ENCODE measurements at places on chromosomes 4 and X. TPM values are rescaled to one million over a fixed set of nuclear protein-coding genes. Genes with fewer than 3 reads are reported as not detected.

DNA sequence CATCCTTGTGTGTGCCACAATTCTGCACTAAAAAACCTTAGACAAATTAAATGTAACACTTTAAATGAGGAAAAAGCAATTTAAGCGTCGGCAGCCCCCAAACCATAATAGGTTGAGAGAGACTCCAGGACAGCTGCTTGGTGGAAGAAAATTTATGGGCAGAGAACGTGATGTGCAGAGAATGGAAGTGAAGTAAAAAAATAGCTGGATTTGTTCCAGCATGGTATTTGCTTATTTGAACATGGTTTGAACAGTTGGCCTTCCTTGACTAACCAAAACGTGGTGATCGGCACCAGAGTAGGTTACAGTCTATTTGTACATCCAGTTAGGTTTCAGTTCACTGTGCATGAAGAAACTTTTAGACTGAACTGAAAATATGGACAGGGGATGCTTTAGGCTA, 343.0 kb upstream of the CPEB2 start:
- no peak for ATAC-seq

DNA sequence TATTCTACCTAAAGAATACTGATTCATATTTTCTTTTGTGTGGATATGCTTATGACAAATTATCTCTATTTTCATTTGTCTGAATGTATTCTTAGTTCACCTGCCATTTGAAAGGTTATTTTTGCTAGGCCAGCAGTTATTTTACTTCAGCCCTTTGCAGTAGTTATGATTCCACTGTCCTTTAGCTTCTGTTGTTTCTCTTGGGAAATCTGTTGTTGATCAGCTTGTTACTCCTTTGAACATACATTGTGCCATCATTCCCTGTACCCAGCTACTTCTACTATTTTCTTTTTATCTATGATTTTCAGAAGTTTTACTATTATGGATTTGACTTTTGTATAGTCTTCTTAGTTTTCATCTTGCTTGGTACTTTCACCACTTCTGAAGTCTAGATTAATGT, 37.2 kb downstream of the RBM46 start:
- ATAC-seq, result no peak

The PHEX gene
- 0.79 TPM for total RNA-seq

GRCh38 chr4:57051095-57051494, 59.1 kb downstream of the IGFBP7 start:
- ATAC-seq, result no peak

The GC gene
- total RNA-seq, result not detected

GRCh38 chr4:54852602-54853001, 194.8 kb downstream of the KIT start:
- ATAC-seq, result no peak

The NAA11 gene
- total RNA-seq, result not detected

GRCh38 chr4:174935607-174936006, 17.4 kb downstream of the ADAM29 start:
- no peak for ATAC-seq

The SMIM9 gene
- not detected for total RNA-seq

The TRIM2 gene
- 32.0 TPM for total RNA-seq

GRCh38 chr4:151324752-151325110, 674 bp downstream of the SH3D19 start:
- ATAC-seq, result peak; percentile 46

DNA sequence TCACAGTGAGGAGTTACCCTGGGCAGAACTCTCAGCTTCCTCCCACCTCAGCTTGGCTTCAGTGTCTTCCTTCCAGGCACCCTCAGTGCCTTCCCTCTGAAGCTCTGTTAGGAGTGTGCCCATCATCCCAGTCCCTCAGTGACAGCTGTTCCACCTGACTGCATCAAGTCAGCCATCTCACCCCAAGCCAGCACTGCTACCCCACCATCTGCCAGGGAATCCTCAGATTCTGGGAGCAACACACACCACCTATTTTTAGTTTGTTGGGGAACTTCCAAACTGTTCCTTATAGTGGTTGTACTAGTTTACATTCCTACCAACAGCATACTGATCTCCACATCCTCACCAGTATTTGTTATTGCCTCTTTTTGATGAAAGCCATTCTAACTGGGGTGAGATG, 182.9 kb downstream of the RELL1 start:
- no peak for ATAC-seq

The LPAR4 gene
- total RNA-seq, result 1.4 TPM

The VSIG4 gene
- total RNA-seq, result 162 TPM

DNA sequence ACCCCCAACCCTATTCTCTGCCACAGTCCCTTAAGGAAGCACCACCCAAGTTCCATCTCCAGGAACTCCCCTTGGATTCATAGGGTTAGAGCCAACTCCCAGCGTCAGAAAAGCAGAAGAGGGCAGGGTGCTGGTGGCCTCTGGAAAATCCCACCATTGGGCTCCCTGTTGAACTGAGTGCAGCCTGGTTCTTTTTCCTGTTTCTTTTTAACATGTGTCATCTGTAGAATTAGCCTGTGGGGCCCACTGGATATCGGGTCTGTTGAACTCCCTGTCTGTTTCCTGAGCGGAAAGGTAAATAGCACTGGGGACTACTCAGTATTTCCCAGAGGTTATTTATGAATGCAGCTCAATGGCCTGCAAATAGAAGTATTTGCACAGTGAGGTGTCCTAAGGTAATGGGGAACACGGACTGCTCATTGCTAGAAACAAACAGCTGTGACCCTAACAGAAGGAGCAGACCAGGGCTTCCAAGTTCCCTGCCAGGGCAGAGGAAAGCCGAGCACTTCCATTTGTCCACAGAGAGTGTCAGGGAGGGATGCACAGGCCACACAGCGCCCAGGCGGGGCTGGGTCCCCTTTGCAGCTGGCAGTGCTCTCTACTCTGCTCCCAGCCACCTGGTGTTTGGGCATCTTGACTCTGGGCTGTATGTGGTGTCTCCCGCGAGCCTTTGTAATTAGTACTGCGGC, 102.6 kb downstream of the FHDC1 start:
- no peak for ATAC-seq
